ENCODE measurements at places on chromosomes 3 and 15.

- DNase-seq = no peak
Observed at GRCh38 chr3:4322635-4323034, 19.5 kb downstream of the SETMAR start.

GRCh38 chr3:111593666-111594065 is 1.5 kb downstream of the ZBED2 start:
- DNase-seq = no peak

- no peak for DNase-seq
Observed at GRCh38 chr15:88246081-88246480, 10.5 kb downstream of the NTRK3 start.

DNA sequence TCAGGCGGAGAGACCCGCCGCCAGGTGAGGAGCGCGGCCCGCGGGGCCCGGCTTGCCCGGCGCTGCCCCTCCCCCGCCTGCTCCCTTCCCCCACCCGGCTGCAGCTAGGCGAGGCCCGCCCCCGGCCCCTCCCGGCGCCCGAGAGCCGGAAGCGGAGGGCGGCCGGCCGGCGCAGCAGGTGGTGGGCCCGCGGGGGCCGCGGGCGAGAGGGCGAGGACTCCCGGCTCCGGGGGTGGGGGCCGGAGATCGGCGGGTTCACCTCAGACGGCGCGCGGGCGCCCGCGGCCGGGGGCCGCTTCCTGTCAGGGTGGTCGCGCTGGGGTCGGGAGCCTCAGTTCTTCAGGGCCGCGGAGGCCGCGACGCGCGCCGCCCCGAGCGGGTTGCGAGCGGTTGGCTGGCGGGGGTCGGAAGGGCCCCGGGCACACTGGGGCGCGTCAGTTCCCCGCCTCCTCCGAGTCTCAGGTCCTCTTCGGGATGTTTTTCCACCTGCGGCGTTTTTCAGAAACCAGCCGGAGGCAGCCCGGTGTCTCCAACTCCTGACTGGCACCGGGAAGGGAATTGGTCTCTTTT is 395 bp downstream of the ZFAND6 start:
- DNase-seq = no peak

- no peak for DNase-seq
Observed at GRCh38 chr3:192851821-192852372, 65.8 kb downstream of the MB21D2 start.

DNA sequence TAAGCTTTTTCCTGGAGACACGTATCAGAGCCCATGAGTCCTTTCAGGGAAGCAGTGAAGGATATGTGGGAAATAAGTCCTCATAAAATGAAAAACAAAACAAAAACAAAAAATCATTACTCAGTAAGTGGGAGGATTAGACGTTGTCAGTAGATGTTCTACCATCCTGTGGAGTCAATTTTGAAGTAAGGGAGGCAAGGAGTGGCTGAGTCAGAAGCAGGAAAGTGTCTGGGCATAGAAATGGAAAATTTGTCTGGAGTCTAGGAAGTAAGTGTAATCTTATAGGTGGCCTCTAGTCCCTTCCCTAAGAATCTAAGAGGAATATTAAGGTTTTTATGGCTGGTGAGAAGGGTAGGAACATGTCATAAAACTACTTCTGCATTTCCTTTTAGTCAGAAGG is 339.8 kb upstream of the SEMA6D start:
- no peak for DNase-seq

DNA sequence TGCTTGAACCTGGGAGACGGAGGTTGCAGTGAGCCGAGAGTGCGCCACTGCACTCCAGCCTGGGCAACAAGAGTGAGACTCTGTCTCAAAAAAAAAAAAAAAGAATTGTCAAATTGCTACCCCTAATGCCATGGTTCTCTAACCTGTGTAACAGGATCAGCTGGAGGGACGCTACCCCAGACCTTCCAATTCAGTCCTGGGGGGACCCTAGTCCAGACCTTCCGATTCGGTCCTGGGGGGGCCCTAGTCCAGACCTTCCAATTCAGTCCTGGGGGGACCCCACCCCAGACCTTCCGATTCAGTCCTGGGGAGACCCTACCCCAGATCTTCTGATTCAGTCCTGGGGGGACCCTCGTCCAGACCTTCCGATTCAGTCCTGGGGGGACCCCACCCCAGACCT is 29.8 kb upstream of the MUC20 start:
- DNase-seq = no peak

DNA sequence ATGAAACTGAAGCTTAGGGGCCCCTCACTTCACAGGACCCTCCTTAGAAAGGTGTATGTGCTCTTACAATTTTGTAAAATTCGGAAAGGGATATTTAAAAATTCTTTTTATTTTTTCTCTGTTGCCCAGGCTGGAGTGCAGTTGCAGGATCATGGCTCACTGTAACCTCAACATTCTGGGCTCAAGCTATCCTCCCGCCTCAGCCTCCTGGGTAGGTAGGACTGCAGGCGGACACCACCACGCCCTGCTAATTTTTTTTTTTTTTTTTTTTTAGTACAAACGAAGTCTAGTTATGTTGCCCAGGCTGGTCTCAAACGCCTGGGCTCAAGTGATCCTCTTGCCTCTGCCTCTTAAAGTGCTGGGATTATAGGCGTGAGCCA is 45.1 kb upstream of the SPATA12 start:
- DNase-seq = no peak

- DNase-seq = no peak
Observed at GRCh38 chr15:60674704-60675395, 195.9 kb upstream of the ICE2 start.

GRCh38 chr3:99562138-99562537 is 76.3 kb upstream of the COL8A1 start:
- no peak for DNase-seq

- no peak for DNase-seq
Observed at GRCh38 chr3:126523745-126524428, at the start of gene CHST13. Gene CHST13, plus strand, starts transcription at chr3:126524155. Its CDS starts 178 bp downstream, at chr3:126524333.

- no peak for DNase-seq
Observed at GRCh38 chr3:194806991-194807630, 121.4 kb downstream of the FAM43A start.

DNA sequence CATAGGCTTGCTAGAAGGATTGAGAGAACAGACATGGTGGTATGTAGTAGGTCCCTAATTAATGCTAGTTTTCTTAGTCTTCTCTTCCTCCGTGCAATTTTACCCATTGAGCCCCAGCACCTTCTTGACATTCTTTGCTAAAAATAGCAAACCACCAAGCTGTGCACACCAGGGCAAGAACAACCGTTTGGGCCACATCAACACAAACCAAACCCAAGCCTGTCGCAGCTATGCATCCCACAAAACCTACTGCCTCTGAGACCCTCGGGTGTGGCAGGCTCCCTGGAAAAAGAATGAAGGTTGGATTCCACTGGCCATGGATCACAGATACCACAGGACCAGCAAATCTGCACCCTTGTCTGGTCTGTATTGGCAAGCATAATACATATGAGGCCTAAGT is 27.1 kb downstream of the HEG1 start:
- DNase-seq = no peak

DNA sequence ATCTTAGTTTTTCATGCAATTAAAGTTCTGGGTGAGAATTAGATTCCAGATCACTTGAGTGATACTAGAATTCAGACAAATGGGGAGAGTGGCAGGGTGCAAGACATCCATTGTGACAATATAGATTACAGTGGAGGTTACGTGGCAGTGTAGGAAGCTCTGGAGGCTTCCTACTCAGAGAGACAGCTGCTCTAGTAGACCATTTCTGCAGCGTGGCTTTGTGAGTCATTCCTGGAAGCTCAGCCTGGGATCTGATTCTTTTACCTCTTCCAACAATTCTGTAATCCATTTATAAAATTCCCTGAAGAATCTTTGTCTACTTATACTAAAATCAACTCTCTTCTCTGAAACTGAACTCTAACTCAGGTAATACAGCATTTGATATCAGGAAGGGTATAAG is 90.4 kb upstream of the ASB14 start:
- no peak for DNase-seq

- DNase-seq = no peak
Observed at GRCh38 chr3:154178172-154178571, 57.0 kb downstream of the ARHGEF26 start.

DNA sequence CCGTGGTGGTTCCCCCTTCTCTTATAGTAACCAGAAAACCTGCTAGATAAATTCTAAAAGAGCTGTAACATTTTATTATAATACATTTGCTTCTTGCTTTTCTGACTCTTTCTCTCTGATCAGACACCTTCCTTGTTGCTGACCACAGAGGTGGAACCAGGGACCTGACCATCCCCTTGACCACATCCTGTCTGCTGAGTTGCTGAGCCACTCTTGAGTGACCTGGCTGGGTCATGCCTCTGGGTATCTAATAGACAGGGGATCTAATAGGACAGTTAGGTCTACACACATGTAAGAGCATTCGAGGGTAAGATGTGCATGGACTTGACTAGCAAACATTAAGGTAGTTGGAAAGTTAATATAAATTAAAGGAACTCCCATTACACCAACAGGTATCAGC is 22.8 kb upstream of the TRIM59 start:
- no peak for DNase-seq

- no peak for DNase-seq
Observed at GRCh38 chr3:128881576-128881975, 2.2 kb downstream of the ACAD9 start.

DNA sequence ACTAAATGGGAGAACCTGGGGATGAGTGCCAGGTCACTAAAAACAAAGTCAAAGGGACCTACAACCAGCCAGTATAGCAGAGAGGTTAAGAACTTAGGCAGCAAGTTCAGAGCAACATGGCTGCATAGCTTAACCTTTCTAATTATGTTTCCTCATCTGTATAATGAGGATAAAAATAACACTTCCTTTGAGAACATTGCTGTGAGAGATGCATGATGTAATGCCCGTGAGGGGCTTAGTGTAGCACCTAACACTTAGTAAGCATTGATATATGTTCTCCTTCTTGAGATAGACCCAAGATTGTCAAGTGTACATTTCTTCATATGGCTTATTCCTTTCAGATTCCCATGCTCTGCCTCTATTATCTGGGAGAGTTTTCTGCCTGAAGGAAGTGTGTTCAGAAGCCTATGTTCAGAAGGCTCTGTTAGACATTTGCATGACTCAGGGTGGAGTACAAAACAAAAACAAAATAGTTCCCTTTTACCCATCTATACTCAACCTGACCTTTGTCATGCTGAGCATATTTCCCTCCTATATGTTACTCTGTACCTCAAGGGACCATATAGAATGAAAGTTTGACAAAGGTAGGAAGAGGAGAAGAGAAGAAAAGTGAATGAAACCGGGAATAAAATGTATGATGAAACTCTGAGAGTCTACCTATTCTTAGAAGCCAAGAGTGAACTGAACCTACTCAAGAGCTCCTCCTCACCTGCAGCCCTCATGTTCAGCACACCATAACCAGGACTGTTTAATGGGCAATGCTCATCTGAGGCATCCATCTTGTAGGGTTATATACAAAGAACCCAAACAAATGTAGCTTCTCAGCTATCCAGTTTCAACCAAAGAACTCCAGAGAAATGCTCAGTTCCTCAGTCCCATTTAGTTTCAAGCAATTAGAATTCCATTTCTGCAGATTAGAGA is 70.7 kb upstream of the KCNMB2 start:
- DNase-seq = no peak

DNA sequence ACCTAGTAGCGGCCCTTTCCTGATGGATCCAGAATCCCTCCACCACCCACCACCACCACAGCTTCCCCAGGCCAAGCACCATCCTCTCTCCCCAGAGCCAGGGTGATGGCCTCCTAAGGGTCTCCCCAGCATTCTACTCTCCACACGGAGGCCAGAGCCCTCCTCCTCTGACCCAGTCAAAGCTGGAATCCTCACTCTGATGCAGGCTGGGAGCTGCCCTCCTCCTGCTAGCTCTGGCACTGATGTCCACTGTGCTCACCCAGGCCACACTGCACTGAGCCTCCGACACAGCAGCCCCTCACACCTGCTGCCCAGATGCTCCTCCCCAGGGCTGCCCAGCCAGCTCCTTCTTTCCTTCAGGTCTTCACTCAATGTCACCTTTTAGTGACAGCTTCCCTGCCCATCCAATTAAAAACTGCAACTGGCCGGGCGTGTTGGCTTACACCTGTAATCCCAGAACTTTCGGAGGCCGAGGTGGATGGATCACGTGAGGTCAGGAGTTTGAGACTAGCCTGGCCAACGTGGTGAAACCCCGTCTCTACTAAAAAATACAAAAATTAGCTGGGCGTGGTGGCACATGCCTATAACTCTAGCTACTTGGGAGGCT is 21.0 kb downstream of the XXYLT1 start:
- DNase-seq = no peak

- DNase-seq = no peak
Observed at GRCh38 chr3:114928989-114929640, 218.0 kb downstream of the ZBTB20 start.

DNA sequence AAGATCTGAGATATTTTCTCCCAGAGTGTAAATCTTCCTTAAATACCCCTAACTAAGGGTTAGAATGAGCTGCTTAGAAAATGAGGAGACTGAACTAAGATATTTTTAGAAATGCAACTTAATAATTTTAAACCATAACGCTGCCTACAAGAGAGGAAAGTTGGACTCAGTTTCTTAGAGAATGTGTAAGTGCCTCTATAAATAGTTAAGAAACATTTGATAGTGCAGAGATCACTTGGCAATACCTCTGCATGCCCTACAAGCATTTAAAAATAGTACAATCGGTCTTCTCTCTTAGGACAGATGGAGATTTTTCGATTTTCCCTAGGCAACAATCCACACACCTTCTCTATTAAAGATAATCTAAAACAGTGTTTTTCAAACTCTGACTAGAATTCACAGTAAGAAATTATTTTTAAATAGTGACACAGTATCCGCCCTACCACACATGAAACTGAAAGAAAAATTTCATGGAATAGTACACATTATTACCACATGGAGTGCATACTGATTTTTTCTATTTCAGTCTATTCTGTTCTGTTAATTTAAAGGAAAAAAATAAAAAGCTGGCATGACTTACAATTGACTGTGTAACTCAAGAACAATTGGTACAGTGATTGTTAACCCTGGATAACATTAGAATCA is 83.2 kb downstream of the GADL1 start:
- DNase-seq = no peak

DNA sequence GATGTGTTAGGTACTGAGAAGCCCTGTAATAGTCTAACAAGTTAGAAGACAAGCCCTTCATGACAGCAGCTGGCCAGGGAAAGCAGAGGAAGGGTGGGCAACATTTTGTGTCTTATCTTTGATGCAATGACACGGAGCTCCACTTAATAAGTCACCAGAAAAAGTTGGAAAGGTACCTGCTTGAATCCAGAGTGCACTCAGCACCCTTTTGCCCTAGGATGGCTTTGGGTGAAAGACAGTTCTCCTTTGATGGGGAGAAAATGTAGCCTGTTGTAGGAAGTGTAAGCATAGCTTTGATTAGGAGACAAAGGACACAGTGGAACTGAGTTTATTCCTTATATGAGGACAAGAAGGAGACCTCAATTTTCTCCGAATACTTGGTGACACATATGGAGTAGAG is 137.0 kb downstream of the ARPP21 start:
- no peak for DNase-seq
